ENCODE measurements at places on chromosomes 2 and 18. TPM values are rescaled to one million over a fixed set of nuclear protein-coding genes. Genes with fewer than 3 reads are reported as not detected.

The SGPP2 gene
- total RNA-seq = 9.7 TPM

The EDAR gene
- 0.65 TPM for total RNA-seq

The CAPN14 gene
- total RNA-seq = 0.46 TPM

The TUBA4B gene
- total RNA-seq = 0.52 TPM

The TMEM198 gene
- 1.6 TPM for total RNA-seq

- no peak for DNase-seq
Observed at GRCh38 chr2:70474256-70474848, 79.3 kb downstream of the TGFA start.

GRCh38 chr18:21484851-21485636 is 115.5 kb downstream of the ESCO1 start:
- DNase-seq = no peak

DNA sequence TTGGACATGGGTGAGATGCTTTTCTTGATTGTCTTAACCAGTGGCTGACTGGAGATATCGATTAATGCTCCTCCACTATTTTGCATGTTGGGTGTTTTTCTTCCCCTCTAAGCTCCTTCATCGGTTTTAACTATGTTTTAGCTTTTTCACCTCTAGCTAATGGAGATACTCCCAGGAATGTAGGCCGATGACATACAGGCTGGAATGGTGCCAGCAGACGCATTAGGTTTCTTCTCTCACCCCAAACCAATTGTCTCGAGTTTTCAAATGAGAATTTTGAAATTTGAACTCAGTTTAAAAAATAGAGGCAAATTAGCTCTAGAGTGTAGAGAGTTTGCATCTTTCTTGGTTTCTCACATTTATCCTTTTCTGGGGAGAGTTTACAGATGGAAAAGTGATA is 247.6 kb downstream of the RPRM start:
- DNase-seq = no peak

- no peak for DNase-seq
Observed at GRCh38 chr2:25912851-25913695, 34.8 kb upstream of the ASXL2 start.

DNA sequence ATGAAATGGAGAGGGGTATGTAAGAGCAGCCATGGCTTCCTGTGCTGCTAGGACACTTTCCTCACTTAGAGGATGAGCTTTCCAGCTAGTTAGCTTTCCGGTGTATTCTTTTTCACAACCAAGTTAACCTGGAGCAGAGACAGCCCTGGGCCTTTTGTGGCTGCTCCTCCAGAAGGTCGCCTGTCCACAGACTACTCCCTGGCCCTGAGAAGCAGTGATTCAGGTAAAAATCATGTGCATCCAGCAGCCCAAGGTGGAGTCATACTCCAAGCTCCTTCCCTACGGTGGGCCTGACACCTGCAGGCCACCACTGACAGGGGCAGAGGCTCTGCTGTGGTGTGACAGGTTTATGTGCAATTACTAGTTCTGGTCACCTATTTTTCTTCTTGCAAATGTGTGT is 187.2 kb downstream of the ANKRD30B start:
- DNase-seq = no peak

DNA sequence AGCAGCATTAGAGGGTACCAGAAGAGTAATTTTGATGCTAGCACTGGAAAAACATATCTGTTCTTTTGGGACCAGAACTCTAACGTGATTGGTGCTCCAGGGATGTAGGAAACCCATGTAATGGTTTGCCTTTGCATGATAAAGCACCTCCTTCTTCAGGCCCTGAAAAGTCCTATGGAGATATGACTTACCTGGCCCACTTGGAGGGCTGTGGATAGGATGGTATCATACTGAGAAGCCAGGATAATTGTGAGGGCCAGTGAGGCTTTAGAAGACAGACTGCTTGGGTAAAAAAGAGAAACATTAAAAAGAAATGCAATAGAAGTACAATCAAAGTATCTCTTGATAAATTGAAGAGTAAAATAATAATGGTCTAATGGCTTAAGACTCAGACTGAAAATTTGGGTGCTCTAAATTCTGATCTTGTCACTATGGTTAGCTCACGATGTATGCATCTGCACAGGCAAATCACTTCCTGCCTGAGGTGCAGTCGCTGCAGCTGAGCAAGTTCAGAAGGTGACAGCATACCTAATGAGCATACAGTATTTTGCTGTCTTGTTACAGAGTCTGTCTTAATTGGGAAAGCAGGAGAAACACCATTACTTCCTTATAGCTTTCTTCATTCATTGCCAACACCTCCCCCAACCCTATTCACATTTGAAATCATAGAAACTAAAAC is 371.5 kb downstream of the NUP35 start:
- no peak for DNase-seq

GRCh38 chr2:5036256-5036655 is 655.9 kb upstream of the SOX11 start:
- no peak for DNase-seq

DNA sequence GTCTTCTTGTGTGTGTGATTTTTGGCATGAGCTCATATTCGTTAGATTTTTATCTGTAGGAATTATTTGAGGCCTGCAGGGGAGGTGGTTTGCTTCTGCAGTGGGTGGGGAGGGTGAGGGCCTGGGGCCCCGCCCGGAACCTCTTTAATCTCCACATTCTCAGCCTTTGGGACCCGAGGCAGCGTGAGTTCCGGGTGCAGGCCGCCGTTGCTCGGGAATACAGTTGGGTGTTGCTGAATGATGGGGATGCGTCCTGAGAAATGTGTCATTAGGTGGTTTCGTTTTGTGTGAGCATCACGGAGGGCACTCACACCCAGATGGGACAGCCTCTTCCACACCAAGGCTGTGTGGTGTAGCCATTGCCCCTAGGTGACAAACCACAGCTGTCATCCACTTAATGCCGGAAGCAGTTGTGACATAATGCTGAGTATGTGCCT is 13.7 kb upstream of the GAL3ST2 start:
- no peak for DNase-seq

GRCh38 chr2:24409171-24409570 is 48.8 kb upstream of the ITSN2 start:
- no peak for DNase-seq

DNA sequence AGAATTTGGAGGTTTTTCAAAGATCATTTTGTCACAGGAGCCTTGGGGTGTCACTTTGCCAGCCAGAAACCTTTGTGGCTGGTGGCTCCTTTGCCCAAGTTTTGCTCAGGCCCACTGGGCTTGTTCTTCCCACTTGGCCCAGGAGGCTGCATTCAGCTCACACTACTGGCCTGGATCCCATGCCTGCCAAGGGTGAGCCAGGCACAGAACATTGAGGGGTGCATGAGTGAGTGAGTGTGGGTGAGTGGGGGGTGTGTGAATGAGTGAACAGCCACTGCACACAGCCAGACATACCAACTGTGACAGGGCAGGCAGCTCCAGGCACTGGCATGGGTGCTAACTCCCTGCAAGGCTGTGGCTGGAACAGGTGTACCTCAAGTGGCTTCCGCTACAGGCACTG is 39.6 kb downstream of the FAM171B start:
- DNase-seq = no peak

DNA sequence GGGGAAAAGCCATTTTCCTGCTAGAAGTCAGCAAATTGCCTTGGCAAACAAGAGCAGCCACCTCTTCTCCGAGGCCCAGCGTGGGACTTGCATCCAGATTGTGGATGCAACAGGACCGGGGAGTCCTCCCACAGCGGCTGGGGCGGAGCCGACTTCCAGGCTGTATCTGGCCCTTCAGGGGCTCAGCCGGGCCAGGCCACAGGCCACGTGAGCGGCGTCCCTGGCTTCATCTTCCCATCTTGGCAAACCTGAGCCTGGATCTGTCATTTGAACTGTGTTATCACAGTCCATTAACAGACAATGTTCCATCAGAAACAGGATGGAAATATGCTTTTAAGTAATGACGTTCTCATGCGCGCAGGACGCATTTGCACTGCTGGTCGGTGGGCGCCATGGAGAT is 483.5 kb upstream of the SALL3 start:
- DNase-seq = no peak

DNA sequence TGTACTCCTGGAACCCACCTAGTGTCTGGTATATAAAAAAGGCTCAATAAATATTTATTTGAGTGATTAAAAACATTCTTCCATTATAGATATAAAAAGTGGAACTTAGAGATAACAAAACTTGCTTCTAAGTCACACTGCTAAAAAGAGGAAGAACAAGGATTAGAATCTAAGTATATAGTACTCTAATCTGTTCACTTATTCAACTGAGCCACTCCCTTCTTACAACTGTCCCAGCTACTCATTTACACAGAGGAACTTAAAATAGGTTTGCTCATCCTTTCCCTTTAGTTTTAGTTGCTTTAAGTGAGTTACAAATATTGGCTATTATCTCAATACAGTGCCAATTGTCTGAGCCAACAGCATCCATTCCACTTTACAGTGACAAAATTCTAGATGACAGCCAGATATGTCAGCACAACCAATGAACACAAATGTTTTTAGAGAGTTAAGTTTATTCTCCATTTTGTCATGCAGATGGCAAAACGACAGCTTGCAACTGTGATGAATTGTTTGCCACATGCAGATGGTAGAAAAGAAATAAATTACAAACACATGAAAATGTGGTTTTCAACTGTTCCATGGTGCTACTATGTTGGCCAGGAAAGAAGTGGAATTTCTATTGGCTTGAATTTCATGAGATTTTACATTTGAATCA is 280.7 kb upstream of the ZC3H15 start:
- DNase-seq = no peak

DNA sequence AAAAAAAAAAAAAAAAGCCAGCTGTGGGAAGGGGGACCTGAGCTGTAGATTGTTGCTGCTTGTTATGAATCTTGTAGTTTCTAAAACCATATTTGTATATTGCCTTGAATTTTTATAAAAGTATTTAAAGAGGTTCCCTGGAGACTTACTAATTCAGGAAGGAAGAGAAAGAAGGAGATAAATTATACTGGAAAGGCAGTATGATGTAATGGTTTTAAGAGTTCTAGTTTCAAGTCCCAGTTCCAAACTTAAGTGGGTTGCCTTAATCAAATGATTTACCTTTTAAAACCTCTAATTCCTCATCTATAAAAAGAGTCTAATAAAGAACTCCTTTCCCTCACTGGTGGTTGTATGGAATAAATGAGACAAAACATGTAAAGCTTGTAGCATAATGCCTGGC is 62.2 kb downstream of the PTRHD1 start:
- no peak for DNase-seq

DNA sequence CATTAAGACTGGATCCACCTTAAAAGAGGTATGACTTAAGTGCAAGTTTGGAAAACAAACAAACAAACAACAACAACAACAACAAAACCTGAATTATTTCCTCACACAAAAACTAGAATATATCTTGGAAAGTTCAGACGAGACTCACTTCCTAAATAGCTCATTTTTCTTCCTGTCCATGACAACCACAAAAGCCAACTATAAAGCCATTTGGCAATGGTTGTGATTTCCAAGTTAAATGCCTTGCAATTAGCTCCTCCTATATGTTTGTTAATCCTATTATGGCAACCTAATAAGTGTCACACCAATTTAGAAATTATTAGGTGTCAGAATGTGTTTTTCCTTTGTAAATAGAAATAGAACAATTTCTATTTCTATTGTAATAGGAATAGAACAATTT is 91.6 kb upstream of the ARL5A start:
- DNase-seq = no peak

DNA sequence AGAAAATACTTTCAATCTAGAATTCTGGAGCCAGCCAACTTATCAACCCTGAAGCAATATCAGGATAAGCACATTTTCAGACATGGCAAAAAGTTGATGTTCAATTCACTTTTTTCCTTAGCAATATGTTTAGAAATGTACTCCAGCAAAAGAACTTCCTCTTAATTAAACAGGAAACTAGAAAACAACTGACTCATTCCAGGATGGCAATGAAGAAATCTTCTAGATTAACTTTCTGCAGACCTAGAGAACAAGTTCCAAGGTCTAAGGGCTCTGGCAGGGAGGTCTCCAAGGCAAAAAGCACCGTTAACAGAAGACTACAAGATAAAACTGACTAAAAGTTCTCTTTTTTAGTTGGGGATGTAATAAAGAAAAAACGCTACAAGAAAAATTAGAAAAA is 69.2 kb upstream of the VWC2L start:
- DNase-seq = no peak

All from epithelial cell of proximal tubule (primary cell).